Activated CD8-positive, alpha-beta T cell treated with anti-CD3 and anti-CD28 coated beads, Interleukin-2, amount 10 ng/mL, durations not matched to agents 7 days and 5 days (primary cell): ENCODE measurements at places on chromosomes 2 and 18. TPM values are rescaled to one million over a fixed set of nuclear protein-coding genes. Genes with fewer than 3 reads are reported as not detected.

- DNase-seq = no peak
Measured at GRCh38 chr2:85655961-85656417, 12.0 kb downstream of the SFTPB start.

The MAP4K3 gene
- 5.0 TPM for total RNA-seq

The LMAN1 gene
- 57.2 TPM for total RNA-seq

GRCh38 chr18:62030091-62030985 is 137.5 kb upstream of the RNF152 start:
- DNase-seq = no peak

DNA sequence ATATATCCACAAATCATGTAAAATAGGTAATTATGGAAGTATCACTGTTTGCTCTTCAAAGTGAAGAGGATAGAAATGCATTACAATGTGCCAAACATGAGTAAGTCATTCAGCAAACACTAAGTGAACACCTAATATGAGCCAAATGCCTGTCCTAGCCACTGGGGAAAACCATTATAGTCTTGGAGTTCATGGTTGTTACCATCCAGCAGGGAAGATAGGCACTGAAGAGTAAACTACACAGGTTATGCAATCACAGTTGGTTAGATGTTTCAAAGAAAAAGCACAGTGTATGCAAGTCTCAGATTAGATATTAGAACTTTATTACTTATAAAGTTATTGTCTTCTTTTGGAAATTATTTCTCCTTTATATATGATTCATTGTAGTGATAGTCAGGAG is 3.9 kb upstream of the SERPINB2 start:
- DNase-seq = no peak

The SPC25 gene
- total RNA-seq = 69.8 TPM

The ANKRD53 gene
- not detected for total RNA-seq

The POTEC gene
- total RNA-seq = not detected

The RAD51AP2 gene
- total RNA-seq = not detected

The COL6A3 gene
- 0.03 TPM for total RNA-seq

- no peak for DNase-seq
Measured at GRCh38 chr18:2935438-2936192, 77.3 kb downstream of the LPIN2 start.
